GM04504 (cell line): ENCODE measurements at places on chromosomes 1 and 21.

DNA sequence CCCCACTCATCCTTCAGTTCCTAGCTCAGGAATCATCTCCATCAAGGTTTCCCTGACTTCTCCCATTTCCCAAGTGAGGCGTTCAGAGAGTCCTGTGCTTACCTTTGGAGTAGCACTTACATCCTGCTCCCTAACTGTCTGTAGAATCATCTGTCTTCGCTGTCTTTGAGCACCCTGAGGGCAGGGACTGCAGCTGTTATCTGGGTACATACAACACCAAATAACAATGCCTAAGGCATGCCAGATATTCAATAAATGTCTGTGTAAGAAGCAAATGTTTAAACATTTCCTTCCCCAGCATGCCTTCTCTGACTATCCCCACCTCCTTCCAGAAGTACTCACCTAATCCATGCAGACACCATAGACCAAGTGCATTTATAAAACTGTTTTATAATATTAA, 65.4 kb downstream of the JAK1 start:
- DNase-seq: no peak

DNA sequence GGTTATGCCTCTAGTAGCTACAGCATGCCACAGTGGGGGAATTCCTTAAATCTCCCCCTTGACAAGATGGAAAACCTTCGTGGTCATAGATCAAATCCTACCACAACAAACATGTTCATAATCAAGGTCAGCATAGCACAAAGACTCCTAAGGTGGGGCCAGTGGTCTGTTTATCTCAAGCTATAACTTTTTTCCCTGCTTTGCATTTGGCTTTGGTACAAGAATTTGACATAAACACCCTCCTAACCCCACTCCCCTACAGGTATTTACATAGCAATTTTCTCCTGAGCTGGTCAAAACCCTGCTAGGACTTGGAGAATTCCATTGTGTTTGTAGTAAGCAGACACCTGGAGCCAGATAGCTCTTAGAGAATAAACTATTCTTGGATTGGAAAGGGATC, 58.5 kb downstream of the HIVEP3 start:
- no peak for DNase-seq

DNA sequence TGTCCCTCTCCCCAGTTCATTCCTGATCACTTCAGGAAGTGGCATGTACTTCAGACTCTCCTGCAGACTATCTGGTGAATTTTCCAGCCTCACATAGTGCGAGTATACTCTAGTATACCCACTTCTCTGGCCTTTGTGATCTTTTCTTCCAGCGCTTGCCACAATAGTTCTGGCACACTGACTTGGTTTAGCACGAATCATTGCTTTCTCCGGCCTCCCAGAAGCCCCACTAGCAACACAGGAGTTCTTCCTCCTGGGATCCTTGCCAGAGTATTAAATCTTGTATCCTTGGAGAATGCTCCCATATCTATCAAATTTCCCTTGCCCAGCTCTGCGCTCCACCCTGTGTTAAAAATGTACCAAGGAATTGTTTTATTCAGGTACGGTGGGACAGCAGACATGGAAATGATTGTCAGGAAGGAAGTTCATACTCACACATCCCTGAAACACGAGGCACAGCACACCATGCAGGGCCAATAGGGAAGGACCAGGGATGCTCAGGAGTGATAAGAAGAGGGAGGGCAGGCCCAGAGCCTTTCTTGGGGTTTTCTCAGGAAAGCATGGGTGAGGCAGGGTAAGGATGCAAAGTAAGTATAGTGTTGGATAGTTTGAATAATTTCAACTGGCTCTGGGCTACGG, 136.7 kb downstream of the ADSS2 start:
- no peak for DNase-seq

DNA sequence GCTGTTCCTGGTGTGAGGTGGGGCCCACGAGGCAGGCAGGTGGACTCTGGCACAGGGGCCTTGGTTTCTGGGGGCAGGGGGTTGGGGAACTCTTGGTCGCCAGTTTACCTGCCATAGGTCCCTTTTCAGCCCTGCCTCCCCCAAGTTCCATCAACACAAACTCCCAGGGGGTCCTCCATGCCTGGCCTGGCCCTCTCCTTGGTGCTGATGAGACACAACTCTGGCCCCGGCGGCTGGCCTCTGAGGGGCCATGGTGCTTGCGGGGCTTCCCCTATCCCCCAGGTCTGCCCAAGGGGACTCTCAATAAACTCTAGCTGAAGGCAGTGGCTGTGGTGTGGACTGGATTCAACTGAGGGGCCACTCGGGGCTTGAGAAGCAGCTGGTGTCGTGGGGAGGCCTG, 16.0 kb downstream of the HTR6 start:
- no peak for DNase-seq

GRCh38 chr1:162970021-162970420, 99.1 kb upstream of the RGS4 start:
- no peak for DNase-seq

GRCh38 chr1:87512431-87512830, 183.8 kb downstream of the LMO4 start:
- DNase-seq: no peak

- no peak for DNase-seq
Observed at GRCh38 chr1:58497499-58497898, 49.0 kb downstream of the OMA1 start.
